CD8-positive, alpha-beta memory T cell (primary cell): ENCODE measurements at places on chromosomes 11 and 22.

DNA sequence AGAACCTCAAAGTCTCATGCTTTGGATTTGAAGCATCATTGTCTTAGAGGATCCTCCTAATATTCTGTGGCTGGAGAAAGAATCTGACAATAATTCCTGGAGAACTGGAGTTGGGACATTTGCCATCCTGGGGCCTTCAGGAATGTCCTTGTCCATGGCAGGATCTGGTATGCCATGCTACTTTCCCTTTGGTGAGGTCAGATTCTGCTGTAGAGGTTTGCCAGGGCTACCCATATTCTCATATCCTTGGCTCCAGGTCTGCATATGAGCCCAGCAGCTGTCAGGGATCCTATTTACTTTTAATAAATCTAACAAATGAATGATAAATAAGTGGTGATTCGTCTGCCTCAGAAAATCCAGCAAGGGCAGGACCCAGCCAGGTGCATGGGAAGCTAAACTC is 35.0 kb downstream of the ARL14EP start:
- no peak overlapping the region for H3K4me3 ChIP-seq
- no peak overlapping the region for H3K27ac ChIP-seq
- no peaks in the 10 kb centered on the region for H3K4me1 ChIP-seq
- DNase-seq = no peak
- H3K36me3 ChIP-seq = no peaks in the 10 kb centered on the region

DNA sequence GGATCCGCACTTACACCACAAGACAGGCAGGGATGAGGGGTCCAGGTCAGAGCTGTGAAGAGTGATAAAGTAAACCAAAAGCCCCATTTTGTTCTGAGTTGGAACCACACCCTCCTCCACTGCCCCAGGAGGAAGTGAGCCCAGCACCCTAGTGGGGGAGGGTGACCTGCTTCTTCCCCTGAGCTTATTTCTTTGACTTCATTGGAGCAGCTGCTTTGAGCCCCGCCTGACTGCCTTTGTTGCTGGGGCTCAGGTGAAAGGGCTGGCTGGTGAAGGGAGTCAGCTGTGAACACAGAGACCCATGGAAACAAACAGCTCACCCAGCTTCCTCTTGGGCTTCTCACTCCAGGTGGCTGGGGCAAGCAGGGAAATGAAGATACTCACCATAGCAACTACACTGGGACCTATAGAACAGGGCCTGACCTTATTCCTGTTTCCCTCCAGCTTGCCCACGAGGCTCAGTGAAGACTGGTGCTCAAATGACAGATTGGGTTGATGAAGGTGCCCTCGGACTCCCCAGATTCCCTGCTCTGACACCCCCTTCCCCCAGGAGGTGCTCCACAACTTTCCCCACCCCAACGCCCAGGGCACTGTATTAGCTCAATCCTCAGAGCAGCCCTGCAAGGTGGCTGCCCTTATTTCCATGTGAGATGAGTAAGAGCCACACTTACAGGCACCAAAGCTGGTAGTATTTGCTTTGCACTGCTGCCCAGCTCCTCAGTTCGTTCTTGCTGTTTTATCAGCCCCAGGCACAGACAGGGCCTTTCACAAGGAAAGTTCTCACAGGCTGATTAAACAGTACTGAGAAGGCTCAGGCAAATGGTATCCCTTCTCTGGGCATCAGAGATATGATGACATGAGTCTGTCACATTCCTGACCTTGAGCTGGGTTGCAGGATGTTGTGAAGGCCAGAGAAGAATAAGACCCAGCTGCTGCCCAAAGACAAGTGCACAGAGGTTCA is 2.4 kb downstream of the UCP2 start:
- H3K27me3 ChIP-seq = no peaks in the 10 kb centered on the region
- DNase-seq = peak; percentile 57
- peaks cover 68% of the 10 kb centered on the region for H3K4me1 ChIP-seq
- peak overlapping the region; percentile 95 for H3K27ac ChIP-seq
- peaks cover 56% of the 10 kb centered on the region for H3K36me3 ChIP-seq

GRCh38 chr22:19773470-19774040 is 13.0 kb downstream of the TBX1 start:
- H3K27ac ChIP-seq = peak overlapping the region; percentile 62
- H3K36me3 ChIP-seq = no peaks in the 10 kb centered on the region
- peaks cover 16% of the 10 kb centered on the region for H3K27me3 ChIP-seq

- H3K4me1 ChIP-seq = no peaks in the 10 kb centered on the region
- no peak for DNase-seq
- H3K27ac ChIP-seq = no peak overlapping the region
- no peak overlapping the region for H3K4me3 ChIP-seq
These were observed 15.1 kb downstream of the P2RY2 start for GRCh38 chr11:73233211-73233610.

DNA sequence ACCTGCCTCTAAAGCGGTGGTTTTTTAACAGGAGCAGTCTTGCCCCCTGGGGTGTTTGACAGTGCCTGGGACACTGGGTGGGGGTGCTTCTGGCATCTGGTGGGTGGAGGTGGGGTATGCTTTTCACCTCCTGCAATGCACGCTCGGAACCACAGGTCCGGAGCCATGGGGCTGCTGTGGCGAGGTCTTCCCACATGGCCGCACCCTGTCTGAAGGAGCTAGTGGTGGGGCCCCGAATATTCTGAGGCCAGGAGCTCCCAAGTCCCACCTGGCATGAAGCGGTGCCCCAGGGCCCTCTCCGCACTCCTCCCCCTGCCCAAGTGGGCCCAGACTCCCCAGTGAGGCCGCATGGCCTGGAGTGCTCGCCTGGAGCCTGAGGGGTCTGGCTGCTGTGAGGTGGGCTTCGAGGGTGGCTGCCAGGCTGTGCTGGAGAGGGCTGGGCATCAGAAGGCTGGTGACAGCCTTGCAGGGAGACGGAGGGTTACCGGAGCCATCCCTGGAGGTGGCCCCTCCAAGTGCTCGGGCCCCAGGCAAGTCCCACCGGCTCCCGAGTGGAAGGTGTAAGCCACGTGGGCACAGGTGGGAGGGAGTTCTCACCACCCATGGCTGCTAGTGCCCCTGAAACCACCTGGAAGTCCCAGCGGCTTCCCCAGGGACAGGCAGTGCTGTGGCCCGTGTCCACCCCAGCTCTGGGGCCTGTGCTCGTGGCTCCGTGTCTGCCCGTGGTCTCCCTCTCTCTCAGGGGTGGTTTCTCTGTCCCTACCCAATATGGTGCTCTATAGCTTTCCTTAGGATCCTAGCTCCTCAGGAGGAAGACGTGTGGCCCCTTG is 15.1 kb downstream of the TBX1 start:
- H3K27me3 ChIP-seq = peaks cover 3% of the 10 kb centered on the region
- H3K4me1 ChIP-seq = peaks cover 12% of the 10 kb centered on the region
- H3K36me3 ChIP-seq = no peaks in the 10 kb centered on the region
- peak overlapping the region; percentile 58 for H3K27ac ChIP-seq
- no peak for DNase-seq
